ENCODE measurements at places on chromosomes 2 and 18. TPM values are rescaled to one million over a fixed set of nuclear protein-coding genes. Genes with fewer than 3 reads are reported as not detected.

Gene CNTNAP5
- total RNA-seq = not detected

Gene SUCLG1
- total RNA-seq = 139 TPM

Gene BCL11A
- 0.03 TPM for total RNA-seq

Gene MDH1B
- total RNA-seq = 0.42 TPM

Gene TDRD15
- total RNA-seq = not detected

Gene GGCX
- total RNA-seq = 41.2 TPM

Gene RAX
- total RNA-seq = not detected

Gene UGT1A5
- total RNA-seq = not detected

Gene PPP1R1C
- total RNA-seq = not detected

Gene HYCC2
- total RNA-seq = 14.8 TPM

Gene RIT2
- not detected for total RNA-seq

Gene CACNB4
- total RNA-seq = not detected

Gene AP1S3
- total RNA-seq = 6.4 TPM

Gene GALNT1
- 121 TPM for total RNA-seq

Gene PDE1A
- total RNA-seq = not detected

Gene GREB1
- not detected for total RNA-seq

Gene SAG
- total RNA-seq = not detected

Gene COPS8
- total RNA-seq = 280 TPM

Gene NMUR1
- total RNA-seq = 1.0 TPM

Gene CTLA4
- not detected for total RNA-seq

Gene C2orf78
- total RNA-seq = 0.03 TPM

Gene POTEJ
- not detected for total RNA-seq

Gene KRCC1
- total RNA-seq = 62.7 TPM

Gene GAL3ST2
- total RNA-seq = not detected

Gene AQP4
- not detected for total RNA-seq

Gene VWA3B
- not detected for total RNA-seq

Gene RAB6C
- total RNA-seq = not detected

Gene PRKCE
- total RNA-seq = 43.3 TPM

Gene RUFY4
- not detected for total RNA-seq

Gene SGO2
- total RNA-seq = 22.9 TPM

Gene SPC25
- 64.8 TPM for total RNA-seq

Gene DNER
- total RNA-seq = 0.05 TPM

Gene MEP1B
- total RNA-seq = not detected

All from SJSA1 (cell line).